Stimulated activated naive CD4-positive, alpha-beta T cell treated with Interleukin-2 at 50 U/mL for 16 hours (primary cell): ENCODE measurements at places on chromosomes 5 and 9.

- no peak for DNase-seq
Observed at GRCh38 chr9:117487555-117488175, 72.8 kb upstream of the ASTN2 start.

DNA sequence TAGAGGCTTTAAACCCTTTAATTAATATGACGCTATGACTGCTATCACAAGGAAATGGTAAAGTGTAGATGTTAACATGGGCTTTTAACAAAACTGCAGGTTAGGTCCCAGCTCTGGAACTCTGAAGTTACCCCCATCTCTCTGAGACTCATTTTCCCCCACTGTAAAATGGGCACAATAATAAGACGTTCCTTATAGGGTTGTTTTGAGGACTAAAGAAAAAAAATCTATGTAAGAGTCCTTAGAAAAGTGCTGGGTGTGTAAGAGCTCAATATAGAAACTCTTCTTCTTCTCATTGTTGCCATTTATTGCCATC lies 45.8 kb upstream of the STK32A start:
- no peak for DNase-seq

DNA sequence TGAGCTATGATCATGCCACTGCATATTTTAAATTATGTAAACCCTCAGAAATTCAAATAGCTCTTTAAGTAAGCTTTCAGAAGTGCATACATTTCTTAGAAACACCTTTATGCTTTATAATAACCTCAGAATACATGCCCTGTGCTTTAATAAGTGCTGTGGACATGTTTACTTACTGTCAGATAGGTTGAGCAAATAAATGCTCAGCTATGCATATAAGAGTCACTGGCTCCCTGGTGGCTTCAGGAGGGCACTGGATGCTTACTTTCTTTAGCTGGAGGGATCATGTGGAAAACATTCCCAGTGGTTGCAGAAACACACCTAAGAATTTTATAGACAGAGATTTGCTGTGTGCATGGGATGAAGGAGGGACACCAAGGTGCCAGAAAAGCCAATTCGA lies 74.4 kb downstream of the PDE6A start:
- DNase-seq, result no peak

DNA sequence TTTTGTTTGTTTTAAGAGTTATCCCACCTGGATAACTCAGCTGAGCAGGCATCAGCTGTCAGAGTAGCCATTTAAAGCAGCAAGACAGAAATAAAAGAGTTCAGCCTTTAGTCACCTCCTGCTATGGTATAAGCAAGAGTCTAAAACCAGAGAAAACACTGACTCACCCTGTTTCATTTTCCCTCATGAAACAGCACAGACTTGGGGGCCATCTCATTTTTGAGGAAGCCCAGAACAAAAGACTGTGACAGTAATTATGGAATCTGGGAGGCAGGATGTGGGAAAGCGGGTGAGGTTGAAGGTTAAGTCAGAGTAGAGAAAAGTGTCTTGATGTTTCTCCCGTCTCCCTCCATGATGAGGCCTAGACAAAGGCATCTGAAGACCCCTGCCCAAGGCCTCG lies 90.2 kb upstream of the FAM174A start:
- DNase-seq, result no peak

DNA sequence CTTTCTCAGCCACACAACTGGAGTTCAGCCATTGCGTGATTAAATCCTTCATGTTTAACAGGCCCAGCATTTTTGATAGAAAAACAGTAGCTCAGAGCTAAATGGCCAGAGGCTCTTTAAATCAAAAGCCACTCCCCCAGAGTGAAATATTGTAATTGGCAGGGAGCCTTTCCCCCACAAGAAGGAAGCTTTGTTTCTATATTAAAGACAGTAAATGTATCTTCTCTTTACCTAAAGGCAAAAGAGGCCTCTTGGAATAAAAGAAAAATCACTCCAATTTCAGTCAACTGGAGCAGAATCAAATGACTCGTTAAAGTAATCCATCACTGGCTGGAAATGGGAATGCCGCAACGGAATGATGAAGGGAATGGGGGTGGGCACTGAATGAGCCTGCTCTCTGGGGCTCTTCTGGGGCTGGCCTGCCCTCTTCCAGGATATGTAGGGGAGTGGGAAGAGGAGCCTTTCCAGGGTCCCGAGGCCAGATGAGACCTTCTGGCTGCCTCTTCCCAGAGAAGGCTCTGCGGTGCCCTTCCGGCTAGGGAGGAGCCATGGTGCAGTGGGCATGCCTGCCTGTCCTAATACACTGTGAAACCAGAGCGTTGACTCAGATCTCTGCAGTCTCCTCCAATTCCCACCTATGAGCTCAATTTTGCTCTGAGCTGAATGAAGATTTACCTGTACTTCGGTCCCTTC lies 45.2 kb downstream of the ANKDD1B start:
- no peak for DNase-seq

GRCh38 chr5:10542055-10542550 lies 21.8 kb upstream of the ANKRD33B start:
- DNase-seq, result no peak

DNA sequence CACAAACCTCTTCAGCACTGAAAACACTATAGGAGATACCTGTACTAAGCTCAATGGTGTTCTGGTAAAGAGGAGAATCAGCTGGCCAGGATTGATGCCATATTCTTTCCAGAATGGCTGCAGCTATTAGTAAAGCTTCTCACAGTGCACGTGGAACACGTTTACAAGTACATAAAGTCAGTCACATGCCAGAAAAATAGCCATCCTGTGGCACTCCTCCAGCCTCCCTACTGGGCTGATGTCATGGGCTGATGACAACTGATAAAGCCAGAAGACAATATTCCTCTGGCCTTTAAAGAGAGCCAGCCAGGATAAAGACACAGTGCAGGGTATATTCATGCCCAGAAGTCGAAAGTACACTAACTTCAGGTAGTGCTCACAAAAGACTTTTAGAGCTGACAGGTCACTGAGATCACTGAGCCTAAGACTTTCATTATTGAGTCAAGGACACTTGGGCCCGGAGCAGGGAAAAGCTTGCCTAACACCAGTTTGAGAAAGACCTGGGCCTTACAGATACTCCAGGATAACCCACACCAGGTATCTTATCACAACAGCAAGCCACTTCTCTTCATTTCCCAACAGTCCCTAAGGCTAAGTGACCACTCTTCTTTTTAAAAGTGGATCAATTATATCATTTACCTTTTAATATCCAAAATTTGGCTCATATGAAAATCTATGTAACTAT lies 29.4 kb downstream of the ABITRAM start:
- no peak for DNase-seq

DNA sequence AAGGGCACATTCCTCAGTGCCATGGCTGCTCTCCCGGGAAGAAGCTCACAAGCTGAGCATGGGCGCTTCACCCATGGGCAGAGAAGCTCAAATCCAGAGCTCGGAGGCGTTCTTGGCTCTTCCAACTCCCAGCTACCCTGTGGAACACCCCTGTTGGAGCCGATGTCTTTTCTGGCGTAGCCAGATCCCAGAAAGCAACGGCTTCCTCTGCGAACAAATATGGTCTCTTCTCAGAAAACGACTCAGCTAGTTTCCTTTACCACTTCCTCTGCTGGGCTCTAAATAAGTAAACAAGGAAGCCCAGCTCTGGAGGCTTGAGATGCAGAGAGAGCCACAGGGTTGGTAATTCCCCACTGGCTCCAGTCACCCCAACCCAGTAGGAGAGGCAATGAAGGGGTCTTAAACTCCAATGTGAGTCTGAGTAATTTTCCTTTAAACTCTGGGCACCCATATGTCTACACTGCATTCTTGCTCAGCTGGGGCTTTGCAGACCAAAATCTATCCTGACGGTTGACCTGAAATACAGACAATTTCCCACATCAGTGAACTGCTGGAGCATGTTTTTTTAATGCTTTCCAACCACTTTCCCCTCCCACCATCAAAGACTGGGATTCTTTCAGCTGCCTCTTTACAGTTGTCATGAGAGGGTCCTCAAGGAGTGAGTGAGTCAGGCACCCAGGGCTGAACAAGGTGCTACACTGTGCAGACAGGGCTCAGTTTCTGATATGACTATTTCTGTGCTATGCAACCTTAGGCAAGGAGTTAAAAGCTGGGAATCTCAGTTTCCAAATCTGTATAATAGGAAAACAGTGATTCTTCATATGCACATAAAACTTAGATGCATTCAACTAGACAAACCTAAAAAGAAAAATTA lies at the start of gene LCP2:
TSS of gene LCP2 (minus strand) at position 189 of the 874 bp plus-strand sequence. CDS start at position 23, 166 bp downstream.
- peak; percentile 33 for DNase-seq
